ENCODE measurements at places on chromosomes 3 and 15. TPM values are rescaled to one million over a fixed set of nuclear protein-coding genes. Genes with fewer than 3 reads are reported as not detected.

- no peak for DNase-seq
Measured at GRCh38 chr15:29849716-29850115, 27.4 kb upstream of the TJP1 start.

ESYT3 gene
- total RNA-seq: 0.41 TPM

HCN4 gene
- 3.3 TPM for total RNA-seq

SOX14 gene
- total RNA-seq: not detected

DNA sequence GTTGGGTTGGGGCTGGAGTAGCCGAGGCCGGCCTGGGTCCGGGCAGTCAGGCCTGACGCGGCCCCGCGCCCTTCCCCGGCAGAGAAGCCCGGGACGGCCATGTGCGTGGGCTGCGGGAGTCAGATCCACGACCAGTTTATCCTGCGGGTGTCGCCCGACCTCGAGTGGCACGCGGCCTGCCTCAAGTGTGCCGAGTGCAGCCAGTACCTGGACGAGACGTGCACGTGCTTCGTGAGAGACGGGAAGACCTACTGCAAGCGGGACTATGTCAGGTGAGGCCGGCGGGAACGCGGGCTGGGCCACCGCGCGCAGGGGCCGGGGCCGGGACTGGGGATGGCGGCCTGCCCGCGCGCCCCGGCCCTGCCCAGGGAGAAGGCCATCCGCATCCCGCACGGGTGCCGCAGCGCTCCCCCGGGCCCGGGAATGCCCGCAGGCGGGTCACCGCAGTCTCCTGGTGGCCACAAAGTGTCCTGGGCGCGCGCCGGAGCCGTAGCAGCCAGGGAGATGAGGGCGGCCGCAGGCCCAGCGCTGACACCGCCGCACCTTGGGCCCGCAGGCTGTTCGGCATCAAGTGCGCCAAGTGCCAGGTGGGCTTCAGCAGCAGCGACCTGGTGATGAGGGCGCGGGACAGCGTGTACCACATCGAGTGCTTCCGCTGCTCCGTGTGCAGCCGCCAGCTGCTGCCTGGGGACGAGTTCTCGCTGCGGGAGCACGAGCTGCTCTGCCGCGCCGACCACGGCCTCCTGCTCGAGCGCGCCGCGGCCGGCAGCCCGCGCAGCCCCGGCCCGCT, 1.3 kb downstream of the ISL2 start:
- DNase-seq: peak; percentile 58

DNA sequence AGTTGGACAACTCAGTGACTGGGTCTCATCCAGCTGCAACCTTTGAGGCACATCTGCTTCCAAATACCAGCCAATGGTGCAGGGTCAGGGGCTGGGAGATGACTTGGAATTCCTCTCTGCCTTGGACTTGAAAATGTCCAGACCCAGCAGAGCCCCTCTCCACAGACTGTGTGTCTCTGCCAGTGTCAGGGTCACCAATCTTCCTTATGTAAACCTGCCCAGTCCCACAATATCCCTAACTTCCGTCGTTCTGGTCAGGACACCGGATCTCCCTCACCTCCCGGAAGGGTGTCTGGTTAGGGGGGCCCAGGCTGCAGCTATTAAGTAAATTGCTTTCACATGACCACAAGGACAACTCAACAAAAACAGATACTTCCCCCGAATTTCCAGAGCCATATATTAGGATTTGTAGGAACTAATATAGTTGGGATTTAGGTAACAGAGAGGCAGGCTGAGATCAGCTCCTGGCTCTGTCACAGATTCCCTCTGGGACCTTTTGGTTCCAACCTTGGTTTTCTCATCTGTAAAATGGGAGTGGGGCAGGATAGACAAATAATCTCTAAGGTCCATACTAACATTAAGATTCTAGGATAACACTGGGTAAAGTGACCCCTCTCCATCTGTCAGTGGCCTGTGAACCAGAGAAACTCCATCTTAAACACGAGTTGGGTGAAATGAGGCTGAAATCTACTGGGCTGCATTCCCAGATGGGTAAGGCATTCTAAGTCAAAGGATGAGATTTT, 30.8 kb downstream of the IGDCC3 start:
- no peak for DNase-seq

- no peak for DNase-seq
Measured at GRCh38 chr15:51128701-51129100, 34.0 kb upstream of the TNFAIP8L3 start.

GLT8D1 gene
- 57.9 TPM for total RNA-seq

Measured in frontal cortex (tissue), 4 donors.